ENCODE measurements at places on chromosomes 4 and X.

DNA sequence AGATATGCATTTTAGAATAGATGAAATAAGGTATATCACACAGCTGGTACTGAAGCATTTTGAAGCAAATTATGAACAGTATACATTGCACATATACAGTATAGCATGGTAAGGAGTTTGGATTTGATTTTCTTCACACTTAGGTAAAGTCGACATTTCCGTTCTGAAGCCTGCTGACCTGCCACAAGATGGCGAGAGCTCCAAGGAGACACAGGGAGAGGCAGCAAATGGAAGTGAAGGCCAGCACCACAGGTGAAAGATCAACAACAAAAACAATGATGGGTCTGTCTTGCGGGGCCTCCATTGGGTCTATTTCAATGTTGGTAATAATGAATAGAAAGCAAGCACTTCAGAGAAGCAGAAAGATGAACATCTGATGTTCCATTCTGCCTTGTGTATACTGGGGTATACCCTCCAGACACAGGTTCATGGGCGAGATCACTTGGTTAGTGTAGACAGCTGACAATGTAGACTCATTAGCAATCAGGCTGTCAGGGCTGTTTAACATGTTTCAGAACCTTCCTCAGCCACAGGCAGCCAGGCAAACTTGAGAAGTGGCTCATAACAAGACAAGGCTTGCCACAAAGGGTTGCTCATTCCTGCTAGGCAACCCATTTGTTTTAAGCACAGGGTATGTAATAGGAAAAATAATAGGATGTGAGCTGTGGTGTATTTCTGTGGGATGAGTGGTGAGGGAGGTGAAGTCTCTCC is 21.4 kb upstream of the NOX1 start:
- peak; percentile 14 for DNase-seq

GRCh38 chr4:101853691-101854090 is 63.2 kb downstream of the BANK1 start:
- no peak for DNase-seq

DNA sequence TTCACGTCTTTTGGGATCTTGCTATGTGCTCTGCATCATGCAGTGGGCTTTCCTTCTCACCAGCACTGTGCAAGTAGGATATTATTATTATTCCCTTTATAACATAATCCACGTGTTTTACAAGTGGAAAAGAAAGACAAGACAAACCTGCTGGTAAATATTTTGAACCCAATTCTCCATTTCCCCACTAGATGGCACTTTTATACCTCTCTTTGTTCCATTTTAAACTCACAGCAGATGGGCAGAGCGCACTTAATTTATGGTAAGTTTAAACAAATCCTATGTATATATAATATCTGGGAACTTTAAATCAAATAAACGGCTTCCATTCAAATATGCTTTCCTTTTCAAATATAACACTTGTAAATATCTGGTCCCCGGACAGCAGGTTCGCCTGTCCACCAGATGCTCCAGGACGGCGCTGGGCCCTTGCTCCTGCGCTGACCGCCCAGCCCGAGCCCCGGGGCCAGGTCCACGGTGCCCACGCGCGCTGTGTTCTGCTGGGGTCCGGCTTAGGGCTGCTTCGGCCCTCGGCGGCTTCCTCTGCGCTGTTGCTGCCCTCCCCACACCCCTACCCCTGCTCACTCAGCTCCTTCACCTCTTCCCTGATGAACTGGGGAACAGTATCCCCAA is 31.1 kb downstream of the F11 start:
- peak; percentile 56 for DNase-seq

- no peak for DNase-seq
These were observed 62.1 kb downstream of the LDB2 start for GRCh38 chr4:16836324-16836723.

DNA sequence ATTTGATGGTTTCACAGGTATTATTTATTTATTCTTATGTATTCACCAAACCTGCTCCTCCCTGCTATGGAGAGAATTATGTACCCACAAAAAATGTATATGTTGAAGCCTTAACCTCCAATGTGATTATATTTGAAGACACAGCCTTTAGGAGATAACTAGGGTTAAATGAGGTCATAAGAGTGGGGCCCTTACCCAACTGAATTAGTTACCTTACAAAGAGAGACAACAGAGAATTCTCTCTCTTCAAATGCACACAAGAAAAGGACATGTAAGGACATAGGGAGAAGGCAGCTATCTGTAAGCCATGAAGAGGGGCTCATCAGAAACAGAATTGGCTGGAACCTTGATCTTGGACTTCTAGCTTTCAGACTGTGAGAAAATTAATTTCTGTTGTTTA is 44.0 kb downstream of the ZGRF1 start:
- no peak for DNase-seq

- DNase-seq: no peak
These were observed 541.4 kb downstream of the TLL1 start for GRCh38 chr4:166414431-166414830.

DNA sequence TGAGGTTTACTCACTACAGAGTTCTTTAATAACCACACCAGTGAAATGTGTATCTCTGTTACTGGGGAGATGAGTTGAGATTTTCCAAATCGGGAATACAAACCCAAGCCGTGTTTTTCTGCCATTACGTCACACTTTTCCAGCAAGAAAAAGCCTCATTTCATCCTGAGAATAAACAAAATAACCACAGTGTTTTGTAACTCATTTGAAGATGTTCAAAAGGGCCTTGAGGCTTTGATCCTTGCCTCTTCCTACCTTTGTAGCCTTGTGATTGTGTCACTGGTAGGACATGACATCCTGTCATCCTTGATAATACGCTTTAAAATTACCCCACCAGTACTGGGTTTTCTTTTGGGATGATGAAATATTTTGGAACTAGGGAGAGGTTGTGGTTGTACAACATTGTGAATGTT is 2.9 kb downstream of the USP11 start:
- DNase-seq: no peak

- no peak for DNase-seq
These were observed 87.7 kb downstream of the SHROOM4 start for GRCh38 chrX:50726296-50726695.

DNA sequence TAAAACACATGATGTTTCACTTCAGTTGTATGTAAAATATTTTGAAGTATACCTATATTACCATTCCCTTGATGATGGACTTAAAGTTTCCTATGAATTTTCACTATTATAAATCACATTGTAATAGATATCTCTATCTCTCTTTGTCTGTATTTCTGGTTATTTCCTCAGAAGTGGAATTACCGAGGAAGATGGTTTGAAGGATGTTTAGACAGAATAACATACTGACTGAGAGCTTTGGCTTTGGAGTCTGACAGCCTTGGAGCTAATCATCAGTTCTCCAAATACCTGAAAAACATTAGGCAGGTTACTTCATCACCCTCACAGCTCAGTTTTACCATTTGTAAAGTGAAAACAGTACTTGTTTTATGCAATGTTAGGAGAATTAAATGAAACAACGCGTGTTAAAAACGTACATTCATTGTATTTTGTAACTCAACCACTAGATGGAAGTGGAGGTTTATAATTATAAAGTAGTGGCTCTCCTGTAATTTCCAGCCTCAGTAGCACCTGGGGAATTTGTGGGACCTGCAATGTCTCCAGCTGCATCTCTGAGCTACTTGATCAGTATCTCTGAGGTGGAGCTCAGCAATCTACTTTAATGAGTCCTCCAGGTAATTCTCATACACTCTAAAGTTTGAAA is 14.3 kb downstream of the JCHAIN start:
- DNase-seq: peak; percentile 61

DNA sequence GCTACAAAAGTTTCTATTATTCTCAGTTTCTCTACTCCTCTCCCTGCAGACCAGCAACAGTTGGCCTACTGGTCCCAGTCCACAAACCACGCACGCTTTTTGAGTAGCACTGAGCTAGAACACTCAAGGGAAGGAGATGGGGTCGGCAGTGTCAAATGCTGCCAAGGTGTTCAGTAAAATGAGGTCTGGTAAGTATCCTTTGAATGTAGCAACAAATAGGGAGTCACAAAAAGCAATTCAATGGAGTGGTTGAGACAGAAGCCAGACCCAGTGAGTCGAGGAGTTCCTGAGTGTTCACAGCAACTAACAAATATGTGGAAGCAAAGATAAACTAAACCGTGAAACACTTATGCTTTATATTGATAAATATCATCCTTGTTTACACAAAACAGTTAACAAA is 355.7 kb downstream of the MID1IP1 start:
- no peak for DNase-seq

- DNase-seq: no peak
These were observed 2.8 kb upstream of the CHIC2 start for GRCh38 chr4:54067166-54067565.

DNA sequence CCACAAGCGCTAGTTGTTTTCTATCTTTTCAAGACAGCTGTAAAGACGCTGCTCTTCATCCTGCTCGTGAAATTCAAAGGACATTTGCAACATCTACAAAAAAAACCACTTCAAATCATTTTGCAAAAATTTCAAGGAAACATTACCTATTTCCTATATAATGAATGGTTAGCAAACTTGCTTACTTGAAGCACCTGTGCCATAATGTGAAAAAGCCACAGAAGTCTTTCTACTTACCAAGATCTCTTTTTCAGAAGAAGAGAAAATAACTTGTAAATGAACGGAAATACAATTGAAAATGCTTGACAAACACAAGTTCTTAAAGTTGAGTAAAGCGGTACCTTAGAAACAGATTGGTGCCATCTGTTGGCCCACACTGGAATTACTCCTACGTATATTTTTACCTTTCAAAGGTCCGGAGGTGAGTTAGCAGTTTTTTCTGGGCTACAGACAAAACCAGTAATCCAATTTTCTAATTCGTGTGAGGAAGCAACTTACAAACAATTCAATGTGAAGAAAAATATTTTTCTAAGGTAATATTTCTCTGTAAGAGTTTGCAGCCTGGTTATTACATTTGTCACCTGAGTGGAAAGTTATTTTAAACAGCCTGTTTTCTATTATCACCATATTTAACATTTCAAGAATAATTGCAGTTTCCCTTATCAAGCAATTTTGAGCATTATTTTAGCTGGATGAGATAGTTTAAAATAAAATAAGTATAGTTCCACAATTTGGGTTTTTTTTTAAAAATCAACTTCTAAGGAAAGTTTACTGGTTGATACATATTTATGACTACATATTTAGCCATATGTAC is at the start of gene TLR6:
TSS of gene TLR6 (minus strand) at position 294 of the 814 bp plus-strand sequence. CDS start 27,344 bp downstream, outside the sequence.
- peak; percentile 84 for DNase-seq

GRCh38 chrX:109398833-109399232 is 83.1 kb downstream of the GUCY2F start:
- no peak for DNase-seq

DNA sequence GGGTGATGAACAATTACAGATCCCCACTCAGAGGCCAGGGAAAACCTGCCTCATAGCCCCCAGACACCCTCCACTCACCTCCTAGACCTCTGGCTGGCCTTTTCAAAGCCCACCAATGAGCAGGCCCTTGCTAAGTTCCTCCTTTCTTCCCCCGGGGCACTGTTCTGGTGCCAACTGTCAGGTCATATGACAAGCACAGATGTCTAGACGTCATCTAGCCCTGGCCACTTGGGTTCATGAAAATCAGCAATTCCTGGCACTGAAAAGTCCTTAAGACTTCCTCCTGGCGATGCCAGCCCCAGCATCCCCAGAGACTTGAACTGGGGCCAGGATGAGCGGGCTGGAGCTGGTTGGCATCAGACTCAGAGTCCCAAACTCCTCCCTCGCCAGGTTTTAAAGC is 115.6 kb upstream of the NALF2 start:
- no peak for DNase-seq

DNA sequence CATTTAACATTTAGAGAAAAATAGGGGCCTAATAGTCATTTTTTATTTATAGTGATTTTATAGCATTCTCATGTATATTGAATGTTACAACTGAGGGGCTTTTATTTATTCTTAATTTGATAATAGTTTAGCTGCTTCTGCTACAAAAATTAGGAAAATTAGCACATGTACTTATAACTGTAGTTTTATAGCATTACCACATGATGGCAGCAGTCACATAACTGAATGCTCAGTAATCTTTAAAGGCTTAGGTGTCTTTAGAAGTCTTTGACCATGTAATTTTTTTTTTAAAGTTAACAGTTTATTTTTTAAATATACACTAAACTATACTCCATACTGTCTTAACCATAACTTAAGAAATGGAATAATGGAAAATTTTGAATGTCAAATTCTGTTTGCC is 136.6 kb downstream of the STAG2 start:
- DNase-seq: peak; percentile 47

DNA sequence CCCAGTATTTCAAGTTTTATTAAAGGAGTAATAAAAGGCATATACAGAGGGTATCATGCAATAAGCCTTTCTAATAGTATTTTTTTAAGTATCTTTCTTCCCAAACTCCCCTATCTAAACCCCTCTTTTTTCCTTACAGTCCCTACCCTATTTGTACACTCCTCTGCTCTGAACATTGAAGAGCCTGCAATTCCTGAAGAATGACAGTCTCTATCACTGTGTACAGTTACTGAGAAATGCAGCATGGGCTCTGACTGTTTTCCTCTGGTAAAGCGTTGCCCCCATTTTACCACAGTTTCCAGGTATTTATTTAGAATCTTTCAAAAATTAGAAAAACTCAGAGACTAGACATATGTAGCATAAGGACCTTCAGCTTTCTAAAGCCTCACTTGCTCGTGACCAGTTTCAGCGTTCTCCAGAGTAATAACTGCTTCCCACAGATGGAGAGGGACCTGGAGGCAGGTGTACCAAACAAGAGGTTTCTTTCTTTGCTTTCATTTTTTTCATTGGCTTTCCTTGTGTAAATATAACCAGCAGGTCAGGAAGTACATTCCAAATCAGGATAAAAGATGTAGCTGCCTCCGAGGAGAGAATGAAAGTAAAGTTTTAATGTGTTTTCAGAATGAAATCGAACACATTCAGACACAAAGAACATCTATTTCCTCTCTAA is 230.8 kb downstream of the CFAP299 start:
- no peak for DNase-seq

GRCh38 chr4:186161138-186161537 is 30.2 kb upstream of the CYP4V2 start:
- no peak for DNase-seq

DNA sequence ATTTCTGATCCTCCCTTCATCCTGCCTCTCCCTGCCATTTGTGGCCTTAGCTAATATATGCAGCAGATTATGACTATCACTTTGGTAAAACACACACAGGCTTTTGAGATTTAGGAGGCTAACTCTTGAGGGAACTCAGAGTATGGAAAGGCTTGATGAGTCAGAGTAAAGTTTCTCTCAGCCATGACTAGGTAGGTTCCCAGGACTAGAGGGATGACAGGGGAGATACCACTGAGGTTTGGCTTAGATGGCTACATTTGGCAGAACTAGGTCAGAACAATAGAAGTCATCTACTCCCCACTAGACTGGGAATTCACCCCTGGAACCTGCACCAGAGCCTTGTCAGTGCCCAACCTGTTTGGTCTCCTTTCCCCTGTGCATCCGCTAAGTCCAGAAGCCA is 585.7 kb downstream of the TLL1 start:
- DNase-seq: no peak

DNA sequence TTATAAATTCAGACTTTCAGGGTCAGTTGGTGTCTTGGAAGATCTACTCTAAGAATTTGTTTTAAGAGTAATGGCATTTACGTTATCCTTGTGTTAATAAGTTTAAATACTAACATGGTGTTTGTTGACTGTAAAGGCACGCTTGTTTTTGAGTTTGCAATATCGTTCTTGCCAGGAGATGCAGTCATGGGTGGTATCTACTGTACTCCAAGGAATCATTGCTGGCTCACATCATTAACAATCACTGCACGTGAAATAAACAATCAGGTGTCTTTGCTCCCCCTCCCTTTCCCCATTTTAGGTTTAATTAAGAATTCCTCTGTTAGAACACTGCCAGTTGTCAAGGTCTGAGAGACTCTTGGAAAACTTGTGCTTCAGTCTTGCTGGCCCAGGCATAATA is 1.6 kb downstream of the HHIP start:
- no peak for DNase-seq

- DNase-seq: no peak
These were observed 186.9 kb downstream of the CAMK2D start for GRCh38 chr4:113574636-113575103.

- no peak for DNase-seq
These were observed 64.0 kb downstream of the HHIP start for GRCh38 chr4:144709793-144710525.
